ENCODE measurements at places on chromosomes 2 and 18. TPM values are rescaled to one million over a fixed set of nuclear protein-coding genes. Genes with fewer than 3 reads are reported as not detected.

GRCh38 chr18:47863041-47863440 is 67.4 kb downstream of the SMAD2 start:
- no peak overlapping the region for H3K27ac ChIP-seq
- no peak for DNase-seq
- no peaks in the 10 kb centered on the region for H3K4me1 ChIP-seq
- H3K36me3 ChIP-seq = peaks cover 34% of the 10 kb centered on the region
- H3K4me3 ChIP-seq = no peak overlapping the region

DNA sequence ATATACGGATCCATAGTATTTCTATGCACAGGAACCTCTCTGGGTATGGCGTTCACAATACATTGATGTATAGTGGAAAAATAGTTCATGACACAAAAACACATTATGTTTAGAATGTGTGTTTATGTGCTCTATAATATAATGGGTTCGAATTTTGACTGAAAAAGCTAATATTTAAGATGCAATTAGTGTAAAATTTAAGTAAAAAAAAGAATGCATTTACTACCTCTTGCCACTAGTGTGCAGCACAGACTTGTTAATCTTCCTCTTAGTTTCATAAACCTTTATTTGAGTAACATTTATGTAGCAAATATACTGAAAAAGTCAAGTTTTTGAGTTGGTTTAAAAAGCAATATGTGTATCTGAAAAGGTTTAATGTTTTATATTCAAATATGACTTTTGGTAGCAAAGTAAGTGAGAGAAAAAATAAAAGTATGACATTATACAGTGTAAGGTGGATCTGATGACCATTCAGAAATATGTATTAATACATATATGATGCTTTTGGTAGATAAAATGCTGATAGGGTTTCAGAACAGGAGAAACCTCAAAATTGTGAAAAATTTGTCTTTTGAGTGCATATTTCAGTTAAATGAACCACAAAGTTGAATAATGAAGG is 49.4 kb downstream of the CCDC102B start:
- no peaks in the 10 kb centered on the region for H3K36me3 ChIP-seq
- H3K4me1 ChIP-seq = no peaks in the 10 kb centered on the region

DNA sequence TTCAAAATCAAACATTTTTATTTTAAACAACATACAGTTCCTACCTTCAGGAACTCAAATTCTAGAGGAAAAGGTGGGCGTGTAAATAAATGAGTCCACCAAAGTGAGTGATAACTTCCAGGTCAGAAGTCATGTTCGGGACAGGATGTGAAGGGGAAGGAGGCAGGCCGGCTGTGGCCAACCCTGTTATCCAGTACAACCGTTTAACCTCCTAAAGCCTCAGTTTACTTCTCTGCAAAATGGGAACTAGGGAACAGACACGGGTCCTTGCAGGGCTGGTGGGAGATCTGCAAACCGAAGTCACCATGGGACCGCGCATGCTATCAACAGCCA is 373 bp downstream of the EIPR1 start:
- no peak for DNase-seq
- peak overlapping the region; percentile 94 for H3K4me3 ChIP-seq
- peaks cover 25% of the 10 kb centered on the region for H3K4me1 ChIP-seq

GRCh38 chr2:71157124-71157793 is 26.8 kb downstream of the MPHOSPH10 start:
- no peak overlapping the region for H3K4me3 ChIP-seq
- peak; percentile 82 for DNase-seq
- H3K4me1 ChIP-seq = peaks cover 3% of the 10 kb centered on the region
- H3K36me3 ChIP-seq = no peaks in the 10 kb centered on the region

DNA sequence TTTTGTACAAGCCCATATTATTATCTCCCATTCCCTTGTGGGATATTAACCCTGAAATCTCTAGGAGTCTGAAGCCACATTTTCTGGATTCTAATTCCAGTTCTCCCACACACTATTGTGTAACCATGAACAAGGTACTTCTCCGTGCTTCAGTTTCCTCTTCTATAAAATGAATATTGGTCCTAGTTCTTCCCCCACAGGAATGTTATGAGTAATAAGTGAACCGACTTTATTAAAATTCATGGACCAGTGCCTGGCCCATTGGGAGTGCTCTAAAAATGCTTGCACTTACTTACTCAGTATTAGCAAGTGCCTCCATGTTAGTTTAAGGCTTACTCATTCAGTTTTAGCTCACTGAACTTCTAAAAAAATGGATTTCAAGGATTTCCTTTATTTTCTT is 1.4 kb upstream of the ACMSD start:
- H3K27me3 ChIP-seq = peaks cover 1% of the 10 kb centered on the region
- no peak for DNase-seq
- no peaks in the 10 kb centered on the region for H3K36me3 ChIP-seq

DNA sequence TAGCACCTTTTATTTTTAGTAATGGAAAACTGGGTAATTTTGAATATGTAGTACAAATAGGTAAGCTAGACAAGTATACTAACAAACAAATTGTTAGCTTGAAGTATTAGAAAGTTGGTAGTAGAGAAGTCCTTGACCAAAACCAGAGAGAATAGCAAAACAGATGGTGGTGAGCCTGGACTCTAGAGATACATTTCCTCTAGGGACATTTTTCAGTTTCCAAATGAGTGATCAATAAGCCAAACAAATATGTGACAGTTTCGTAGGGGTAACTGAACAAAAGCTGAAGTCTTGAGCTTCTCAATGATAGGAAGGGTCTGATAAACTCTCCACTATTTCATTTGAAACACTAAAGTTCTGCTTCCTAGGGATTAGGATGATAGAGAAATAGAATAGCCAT is 692.0 kb upstream of the FAM98A start:
- no peak for DNase-seq
- no peaks in the 10 kb centered on the region for H3K4me1 ChIP-seq
- H3K36me3 ChIP-seq = no peaks in the 10 kb centered on the region
- H3K27ac ChIP-seq = no peak overlapping the region

DNA sequence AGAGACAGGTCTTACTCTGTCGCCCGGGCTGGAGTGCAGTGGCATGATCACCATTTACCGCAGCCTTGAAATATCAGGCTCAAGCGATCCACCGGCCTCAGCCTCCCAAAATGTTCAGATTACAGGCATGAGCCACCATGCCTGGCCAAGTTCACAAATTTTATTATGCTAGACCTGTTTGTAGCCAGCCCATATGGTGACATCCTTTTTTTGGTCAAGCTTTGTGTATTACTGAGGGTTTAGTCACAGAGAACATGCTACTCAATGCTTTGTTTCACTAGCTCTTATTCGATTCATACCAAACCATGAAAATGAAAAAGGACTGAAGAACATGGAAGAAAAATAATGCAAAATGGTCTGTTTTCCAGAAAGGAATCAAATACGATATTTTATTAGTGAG is 41.4 kb downstream of the DGKD start:
- H3K4me1 ChIP-seq = peaks cover 14% of the 10 kb centered on the region
- H3K4me3 ChIP-seq = no peak overlapping the region
- no peak overlapping the region for H3K27ac ChIP-seq
- H3K36me3 ChIP-seq = peaks cover 6% of the 10 kb centered on the region
- no peaks in the 10 kb centered on the region for H3K27me3 ChIP-seq

- no peaks in the 10 kb centered on the region for H3K36me3 ChIP-seq
- no peak overlapping the region for H3K4me3 ChIP-seq
- no peak overlapping the region for H3K27ac ChIP-seq
- peaks cover 3% of the 10 kb centered on the region for H3K27me3 ChIP-seq
- DNase-seq = no peak
Observed at GRCh38 chr18:11464129-11464528, 145.3 kb upstream of the SLC35G4 start.

- H3K27ac ChIP-seq = no peak overlapping the region
- no peak overlapping the region for H3K4me3 ChIP-seq
- peaks cover 3% of the 10 kb centered on the region for H3K36me3 ChIP-seq
Observed at GRCh38 chr2:38505779-38506178, 96.9 kb downstream of the HNRNPLL start.

- DNase-seq = no peak
- H3K4me3 ChIP-seq = no peak overlapping the region
- H3K27ac ChIP-seq = no peak overlapping the region
- H3K4me1 ChIP-seq = peaks cover 3% of the 10 kb centered on the region
Observed at GRCh38 chr2:223052548-223053483, 826 bp downstream of the KCNE4 start.

GRCh38 chr18:27423581-27423980 is 238.5 kb upstream of the CHST9 start:
- no peak overlapping the region for H3K27ac ChIP-seq
- DNase-seq = no peak
- no peaks in the 10 kb centered on the region for H3K27me3 ChIP-seq
- no peaks in the 10 kb centered on the region for H3K36me3 ChIP-seq
- H3K4me3 ChIP-seq = no peak overlapping the region

The SPRED2 gene
- total RNA-seq = 17.6 TPM
